ENCODE measurements at places on chromosomes 6 and 20.

DNA sequence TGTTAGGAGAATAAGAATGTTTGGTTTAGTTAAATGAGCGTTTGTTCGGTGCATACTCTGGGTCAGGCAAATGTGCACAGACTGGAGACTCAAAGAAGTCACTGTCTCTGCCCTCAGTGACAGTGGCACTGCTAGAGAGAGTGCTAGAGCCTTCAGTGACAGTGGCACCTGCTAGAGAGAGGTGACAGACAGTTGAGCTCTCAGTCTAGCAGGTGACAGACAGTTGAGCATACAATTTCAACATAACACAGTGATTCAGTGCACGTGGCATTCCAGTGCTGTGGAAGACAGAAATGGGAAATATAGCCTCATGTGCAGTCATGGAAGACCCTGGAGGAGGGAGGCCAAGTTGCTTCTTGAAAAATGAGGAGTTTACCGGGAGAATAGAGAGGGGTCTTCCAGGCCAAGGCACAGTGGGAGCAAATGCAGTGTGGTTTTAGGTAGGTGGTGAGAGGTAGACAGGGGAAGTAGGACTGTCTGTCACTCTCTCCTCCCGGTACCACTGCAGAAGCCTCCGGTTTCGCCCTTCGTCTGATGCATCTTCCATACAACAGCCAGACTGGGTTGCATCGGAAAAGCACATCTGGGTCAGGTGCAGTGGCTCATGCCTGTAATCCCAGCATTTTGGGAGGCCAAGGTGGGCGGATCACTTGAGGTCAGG is 107.9 kb upstream of the CLDN20 start:
- no peak for DNase-seq

DNA sequence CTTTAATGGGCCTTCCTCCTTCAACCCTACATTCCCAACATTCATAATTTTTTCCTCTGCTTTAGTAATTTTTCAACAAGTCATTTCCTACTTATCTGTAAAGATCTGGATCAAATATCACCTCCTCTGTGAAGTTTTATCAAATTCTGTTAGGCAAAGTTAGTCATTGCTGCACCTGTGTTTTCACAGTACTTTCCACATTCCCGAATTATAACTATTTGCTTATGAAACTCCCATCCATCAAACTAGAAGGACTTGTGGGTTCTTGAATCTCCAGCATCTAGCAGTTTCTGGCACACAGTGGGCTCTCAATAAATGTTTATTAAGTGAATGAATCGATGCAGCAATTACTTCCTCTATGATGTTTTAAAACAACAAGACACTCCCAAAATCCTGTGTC is 257.6 kb downstream of the HDGFL1 start:
- DNase-seq: no peak

DNA sequence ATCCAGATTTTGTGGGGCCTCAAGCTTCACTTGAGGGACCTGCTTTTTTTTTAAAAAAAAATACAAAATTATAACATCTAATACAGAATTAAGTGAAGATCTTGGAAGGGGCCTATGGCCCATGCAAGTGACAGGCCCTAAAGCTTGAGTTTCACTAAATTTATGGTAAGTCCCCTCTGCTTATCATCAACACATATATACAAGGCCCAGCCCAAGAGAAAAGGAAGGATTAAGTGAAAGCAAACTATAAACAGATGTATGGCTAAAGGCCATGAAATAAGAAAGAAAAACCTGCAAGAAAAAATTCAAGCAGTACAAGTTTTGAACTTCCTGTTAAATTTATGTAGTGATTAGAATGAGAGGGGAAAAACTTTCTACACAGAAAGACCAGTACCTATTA is 86.8 kb downstream of the CDC40 start:
- DNase-seq: no peak

GRCh38 chr6:57307850-57308249 is 9.6 kb upstream of the PRIM2 start:
- no peak for DNase-seq

- DNase-seq: no peak
Observed at GRCh38 chr6:27507041-27507956, 34.4 kb upstream of the ZNF184 start.

DNA sequence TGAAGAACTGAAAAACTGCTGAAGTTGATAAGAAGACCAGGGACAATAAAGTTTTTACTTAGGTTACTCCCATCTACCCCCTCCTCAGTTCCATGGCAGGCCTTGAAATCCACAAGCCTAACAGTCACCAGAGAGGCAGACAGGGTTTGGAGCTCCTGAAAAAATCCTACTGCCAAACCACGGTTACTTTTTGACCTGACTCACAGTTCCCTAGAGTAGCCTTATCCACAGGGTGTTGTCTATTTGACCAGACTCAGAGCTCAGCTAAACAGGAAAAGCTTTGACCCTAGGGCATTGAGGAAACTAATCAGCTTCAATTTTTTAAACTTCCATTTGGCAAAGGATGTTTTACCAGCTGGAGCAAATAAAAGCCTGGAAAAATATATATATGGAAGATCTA is 257.7 kb upstream of the NT5E start:
- DNase-seq: no peak

DNA sequence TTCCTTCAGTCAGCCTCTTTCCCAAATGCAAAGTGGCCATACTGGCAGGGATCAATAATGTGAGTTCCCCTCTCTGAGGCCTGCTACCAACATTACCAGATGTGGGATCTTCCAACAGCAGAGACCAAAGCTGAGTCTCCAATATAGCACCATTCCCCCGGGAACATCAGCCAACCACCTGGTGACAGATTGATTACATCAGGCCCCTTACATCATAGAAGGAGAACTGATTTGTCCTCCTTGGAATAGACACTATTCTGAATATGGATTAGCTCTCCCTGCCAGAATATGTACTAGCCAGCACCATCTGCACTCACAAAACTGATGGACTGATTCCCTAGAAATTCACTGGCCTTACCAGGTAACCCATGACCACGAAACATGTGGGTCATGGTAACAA is 61.9 kb upstream of the CARMIL1 start:
- no peak for DNase-seq

GRCh38 chr20:14570811-14571210 is 233.4 kb upstream of the FLRT3 start:
- no peak for DNase-seq

DNA sequence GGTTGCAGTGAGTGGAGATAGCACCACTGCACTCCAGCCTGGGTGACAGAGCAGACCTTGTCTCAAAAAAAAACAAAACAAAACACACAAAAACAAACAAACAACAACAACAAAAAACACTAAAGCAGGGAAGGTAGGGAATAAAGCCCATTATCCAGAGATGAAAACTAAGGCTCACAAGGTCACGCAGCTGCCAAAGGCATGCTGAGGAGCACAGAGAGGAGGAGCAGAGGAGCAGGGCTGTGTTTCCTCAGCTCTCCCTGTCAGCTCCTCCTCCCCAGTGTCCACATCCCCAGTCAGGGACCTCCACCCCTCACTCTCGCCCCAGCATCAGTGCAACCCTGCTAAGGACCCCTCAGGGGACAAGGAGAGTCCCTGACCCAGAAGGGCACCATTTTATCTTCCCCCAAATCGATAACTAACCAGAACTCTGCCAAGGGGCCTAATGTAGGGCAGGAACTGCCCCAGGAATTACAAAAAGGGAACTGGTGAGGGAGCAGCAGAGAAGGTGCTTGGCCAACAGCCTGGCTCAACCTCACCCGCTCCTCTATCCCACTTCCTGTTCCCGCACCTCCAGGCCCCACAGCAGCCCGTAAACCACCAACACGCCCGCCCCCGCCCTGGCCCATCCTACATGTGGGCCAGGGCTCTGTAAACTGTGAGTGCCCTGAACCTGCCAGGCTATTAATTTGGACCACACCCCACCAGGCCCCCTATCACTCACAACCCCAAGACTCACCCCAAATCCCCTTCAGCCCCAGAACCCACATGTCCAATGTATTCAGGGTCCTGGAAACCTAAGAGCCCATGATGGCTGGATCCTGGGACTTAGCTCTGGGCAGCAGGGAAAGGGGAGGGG is 9.0 kb downstream of the TEAD3 start:
- DNase-seq: no peak

DNA sequence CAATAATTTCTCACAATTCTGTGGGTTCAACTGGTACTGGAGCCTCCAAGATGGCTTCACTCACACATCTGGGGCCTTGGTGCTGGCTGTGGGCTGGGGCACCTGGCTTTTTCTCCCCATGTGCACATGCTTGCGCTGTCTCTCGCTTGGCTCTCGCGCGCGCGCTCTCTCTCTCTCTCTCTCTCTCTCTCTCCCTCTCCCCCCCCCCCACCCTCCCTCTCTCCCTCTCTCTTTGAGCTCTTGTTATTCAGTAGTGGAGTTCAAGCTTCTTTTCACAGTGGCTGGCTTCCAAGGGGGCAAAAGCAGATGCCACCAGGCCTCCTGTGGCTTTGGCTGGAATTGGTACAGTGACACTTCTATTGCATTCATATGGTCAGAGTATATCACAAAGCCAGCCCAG is 10.8 kb upstream of the TBCC start:
- DNase-seq: peak; percentile 11

DNA sequence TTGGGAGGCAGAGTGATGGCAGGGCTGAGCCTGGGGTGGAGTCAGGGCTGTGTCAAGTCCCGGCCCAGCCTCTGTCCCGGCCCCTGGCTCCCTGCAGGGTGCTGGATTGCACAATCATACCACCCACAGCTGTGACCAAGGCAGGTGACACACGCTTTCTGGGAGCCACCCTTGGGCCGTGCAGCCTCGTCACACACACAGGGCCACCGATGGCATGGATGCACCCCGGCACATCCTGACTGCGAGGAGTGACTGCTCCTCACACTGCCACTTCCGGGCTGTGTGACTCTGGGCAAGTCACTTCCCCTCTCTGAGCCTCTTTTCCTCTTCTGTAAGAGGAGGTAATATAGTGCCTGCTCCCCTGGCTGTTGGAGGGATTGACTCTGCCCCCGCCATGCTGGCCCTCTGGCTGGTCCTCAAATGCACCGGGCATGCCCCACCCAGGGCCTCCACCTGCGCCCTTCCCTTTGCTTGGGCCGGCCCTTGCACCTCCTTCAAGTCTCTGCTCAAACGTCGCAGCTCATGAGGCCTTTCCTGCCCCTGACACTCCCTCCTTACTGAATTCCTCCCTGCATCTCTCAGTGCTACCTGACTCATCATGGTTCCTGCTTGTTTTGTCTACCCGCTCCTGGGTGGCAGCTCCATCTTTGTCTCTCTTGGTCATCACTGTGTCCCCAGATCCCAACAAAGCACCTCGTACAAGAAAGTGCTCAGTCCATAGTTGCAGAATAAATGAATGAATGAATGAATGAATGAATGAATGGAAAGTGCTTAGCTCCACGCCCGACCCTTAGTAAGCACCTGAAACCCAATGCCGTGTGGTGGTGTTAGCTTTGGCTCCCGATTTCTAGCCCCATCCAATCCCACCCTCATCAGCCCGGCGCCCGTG is 93.5 kb downstream of the CEBPB start:
- DNase-seq: no peak

GRCh38 chr6:14673201-14673600 is 555.6 kb downstream of the CD83 start:
- DNase-seq: no peak

DNA sequence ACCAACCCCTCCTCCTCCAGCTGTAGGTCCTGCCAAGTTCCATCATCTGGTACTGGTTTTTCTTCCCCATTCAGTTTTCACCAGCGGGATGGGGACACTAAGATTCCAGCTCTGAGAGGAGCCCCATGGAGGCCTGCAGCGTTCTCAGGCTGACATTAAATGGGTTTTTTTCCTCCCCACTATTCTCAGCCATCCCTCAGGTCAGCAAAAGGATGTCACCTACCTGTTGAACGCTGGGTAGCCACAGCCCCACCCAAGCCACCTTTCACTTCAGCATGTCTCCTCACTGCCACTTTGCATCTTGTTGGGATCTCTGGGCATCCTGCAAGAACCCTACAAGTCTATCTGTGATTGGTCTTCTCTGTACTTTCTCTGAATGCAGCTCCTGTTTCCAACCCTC is 6.8 kb downstream of the KCNK17 start:
- no peak for DNase-seq

DNA sequence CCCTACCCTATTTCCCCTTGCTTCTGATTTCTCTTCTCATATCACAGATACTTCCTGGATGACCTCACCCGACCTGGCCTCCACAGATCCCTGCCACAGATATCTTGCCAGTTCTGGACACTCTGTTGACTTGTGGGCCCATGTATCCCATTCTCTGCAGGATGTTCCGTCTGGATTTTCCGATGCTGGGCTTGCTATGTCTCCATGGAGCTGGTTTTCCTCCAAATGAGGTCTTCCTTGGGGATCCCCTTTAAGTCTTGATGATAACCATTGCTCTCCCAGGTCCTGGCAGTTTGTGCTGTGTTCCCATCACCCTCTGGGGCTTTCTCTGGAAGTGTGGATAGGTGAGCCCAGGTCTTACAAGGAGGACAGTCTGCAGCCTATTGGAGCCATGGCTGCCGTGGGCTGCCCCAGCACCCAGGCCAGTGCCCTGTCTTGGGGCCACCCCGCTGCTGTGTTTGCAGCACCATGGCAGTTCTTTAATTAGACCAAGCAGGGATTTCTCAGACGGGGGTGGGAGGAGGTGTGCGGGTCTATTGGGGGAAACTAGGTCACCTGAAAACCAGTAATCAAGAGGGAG is 23.9 kb downstream of the PPP1R16B start:
- no peak for DNase-seq

DNA sequence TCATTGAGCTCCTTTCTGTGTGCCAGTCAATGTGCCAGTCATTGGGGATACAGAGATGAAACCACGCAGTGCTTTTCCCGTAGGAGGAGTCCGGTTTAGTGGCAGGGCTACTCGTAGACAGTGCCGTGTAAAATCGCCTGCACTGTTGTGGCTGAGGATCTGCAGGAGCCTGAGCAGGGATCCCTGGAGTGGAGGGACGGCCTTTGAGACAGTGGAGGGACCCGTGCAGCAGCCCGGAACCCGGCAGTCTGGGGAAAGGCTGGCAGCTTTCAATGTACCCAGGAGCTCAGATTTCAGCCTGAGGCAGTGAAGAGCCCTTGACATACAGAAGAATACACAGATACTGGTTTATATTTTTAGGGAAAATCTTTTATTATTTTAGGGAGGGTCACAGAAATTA is 203.3 kb downstream of the ARID1B start:
- no peak for DNase-seq

All from midbrain (tissue), 1 donor.